ENCODE measurements at places on chromosomes 5 and 9.

GRCh38 chr9:113523421-113524141, 60.1 kb downstream of the RGS3 start:
- DNase-seq = no peak

GRCh38 chr9:22508790-22509189, 62.2 kb downstream of the DMRTA1 start:
- DNase-seq = no peak

GRCh38 chr5:74626386-74627222, 13.9 kb downstream of the ENC1 start:
- DNase-seq = peak; percentile 58

DNA sequence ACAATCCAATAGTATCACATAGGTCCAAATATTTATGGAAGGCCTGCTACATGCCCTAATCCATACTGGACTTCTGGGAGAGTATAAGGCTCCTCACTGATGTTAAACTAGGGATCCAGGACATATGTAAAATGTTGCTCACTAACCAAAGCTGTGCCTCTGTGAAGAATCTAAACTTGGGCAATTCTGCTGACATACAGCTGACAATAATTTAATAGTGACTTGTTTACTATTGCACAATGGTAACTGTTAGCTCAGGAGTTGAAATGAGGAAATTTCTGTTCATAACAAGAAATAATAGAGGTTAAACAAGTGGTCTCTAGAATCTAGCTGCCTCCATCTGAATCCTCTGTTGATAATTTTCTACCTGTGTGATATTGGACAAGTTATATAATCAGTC, 14.9 kb upstream of the CTXN3 start:
- no peak for DNase-seq

GRCh38 chr5:171137768-171138525, 171.1 kb upstream of the TLX3 start:
- DNase-seq = peak; percentile 49

DNA sequence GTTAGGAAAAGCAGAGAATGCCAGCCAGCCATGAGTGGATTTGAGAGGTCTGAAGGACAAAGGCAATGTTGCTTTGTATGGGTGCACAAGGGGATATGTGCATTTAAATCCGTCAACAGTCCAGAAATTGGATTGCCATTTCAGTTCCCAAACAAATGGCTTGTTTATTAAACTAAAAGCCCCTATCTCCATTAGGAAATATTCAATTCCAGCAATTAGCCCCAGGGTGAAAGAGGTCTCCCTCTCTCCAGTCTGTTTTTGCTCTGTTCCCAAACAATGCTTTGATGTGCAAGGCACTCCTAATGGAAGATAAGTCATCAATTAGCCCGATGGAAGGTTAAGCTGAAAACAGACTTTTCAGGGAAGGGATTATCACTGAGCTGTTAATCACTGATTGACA, 101.3 kb downstream of the C9orf152 start:
- DNase-seq = no peak

DNA sequence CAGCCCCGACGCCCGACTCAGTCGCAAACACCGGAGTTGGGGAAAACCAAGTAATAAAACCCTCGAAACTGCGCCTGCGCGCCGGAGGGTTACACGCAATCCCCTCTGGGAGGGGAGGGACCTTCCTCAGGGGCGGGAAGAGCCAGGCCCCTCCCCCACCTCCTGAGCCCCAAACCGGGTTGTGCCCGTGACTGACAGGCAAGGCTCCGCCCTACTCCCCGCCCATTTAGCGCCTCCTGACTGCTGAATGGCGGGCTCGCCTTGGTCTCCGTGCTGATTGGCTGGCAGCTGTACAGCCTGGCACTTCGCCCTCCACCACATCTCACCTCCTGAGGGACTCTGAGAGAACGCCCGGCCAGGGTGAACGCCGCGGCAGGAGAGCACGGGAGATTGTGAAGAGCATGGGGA, at the start of gene PRDM9:
Gene PRDM9 (plus strand): TSS at position 332 of the 408 bp plus-strand sequence. CDS start 1,425 bp downstream, outside the sequence.
- peak; percentile 7 for DNase-seq

DNA sequence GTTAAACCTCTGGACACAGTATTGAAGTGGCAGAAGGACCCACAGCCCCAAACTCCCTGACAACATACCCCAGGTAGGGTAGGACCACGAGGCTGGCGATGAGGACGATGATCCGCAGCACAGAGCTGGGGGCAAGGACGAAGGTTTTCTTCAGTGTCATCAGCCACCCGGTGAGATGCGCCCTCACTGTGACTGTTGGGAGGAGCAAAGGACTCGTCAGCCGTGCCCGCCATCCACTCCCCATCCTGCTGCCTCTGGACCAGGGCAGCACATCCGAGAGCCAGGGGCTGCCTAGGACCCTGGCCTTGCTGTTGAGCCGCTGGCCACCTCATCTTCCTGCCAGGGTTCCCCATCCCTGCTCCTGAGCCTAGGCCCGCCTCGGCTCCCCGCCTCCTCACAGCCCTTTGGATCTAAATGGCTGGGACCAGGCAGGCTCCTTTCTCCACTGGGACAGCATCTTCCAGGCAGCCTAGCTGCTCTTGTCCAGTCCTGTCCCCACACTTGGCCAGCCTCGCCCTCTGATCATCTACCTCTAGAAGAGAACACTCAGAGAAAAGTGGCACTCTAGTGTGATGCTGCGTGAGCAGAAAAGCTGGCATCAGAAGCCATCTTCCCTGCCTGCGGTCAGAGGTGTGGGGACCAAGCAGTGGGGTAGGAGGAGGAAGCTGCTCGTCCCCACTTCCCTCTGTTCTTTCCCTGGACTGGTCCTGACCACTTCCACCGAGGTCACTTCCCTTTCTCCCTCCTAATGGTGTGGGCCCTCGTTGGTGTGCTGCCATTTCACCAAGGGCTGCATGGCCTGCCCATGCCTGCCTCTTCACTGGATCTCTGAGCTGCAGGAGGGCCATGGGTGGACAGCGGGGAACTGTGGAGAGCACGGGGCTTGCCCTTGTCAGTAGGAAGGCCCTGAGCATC, 49.2 kb downstream of the OTULIN start:
- no peak for DNase-seq

GRCh38 chr5:1536322-1536845, 12.6 kb upstream of the LPCAT1 start:
- no peak for DNase-seq

DNA sequence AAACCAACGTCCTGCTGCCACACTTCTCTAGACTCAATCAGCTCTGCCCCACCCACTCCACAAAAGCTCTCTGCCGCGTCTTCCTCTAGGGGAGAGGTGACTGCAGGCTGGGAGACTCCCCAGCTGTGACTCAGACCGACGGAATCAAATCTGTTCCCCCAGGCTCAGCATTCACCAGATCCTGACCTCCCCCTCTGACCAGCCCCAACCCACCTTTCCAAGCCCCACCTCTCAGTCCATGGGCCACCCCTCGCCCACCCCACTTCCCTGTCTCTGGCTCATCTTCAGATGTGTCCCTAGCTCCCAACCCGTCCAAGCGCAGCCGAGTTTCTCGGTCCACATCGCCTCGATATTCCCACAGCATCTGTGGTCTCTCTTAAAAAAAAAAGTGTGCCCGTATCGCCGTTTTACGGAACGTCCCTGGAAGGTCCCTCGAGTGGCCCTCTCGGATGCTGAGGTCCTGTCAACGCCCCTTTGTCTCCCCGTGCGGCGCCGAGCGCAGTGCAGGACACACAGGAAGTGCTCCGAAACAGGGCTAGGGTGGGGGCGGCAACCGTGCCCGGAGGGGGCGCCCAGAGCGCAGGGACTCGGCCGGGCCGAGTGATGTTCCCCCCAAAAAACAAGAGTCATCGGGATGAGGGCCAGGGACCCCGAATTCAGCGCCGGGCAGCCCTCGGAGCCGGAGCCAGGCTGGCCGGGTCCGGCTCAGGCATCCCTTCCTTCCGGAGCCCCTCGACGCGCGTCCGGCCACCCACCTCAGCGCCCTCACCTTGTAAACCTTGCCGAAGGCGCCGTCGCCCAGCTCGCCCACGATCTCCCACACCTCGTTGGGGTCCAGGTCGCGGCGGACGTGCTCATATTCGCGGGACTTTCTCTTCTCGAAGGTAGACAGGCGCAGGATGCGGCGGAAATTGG, 649 bp downstream of the STK10 start:
- peak; percentile 69 for DNase-seq

DNA sequence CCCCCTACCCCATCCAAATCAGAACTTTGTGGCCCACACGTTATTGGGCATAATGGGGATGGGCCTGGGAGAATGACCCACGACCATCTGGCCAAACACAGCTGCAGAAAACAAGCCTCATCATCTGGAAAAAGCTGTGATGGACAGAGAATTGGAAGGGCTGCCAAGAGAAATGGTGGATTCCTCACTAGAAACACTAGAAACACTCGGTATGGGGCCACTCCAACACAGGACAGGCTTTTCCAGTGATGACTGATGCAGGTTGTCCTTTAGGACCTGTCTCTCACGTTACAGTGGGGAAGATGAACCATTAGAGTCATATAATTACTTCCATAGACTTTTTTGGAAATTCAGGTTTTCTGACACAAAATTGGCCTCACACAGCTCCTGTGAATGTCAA, 172.4 kb upstream of the TARS1 start:
- no peak for DNase-seq

DNA sequence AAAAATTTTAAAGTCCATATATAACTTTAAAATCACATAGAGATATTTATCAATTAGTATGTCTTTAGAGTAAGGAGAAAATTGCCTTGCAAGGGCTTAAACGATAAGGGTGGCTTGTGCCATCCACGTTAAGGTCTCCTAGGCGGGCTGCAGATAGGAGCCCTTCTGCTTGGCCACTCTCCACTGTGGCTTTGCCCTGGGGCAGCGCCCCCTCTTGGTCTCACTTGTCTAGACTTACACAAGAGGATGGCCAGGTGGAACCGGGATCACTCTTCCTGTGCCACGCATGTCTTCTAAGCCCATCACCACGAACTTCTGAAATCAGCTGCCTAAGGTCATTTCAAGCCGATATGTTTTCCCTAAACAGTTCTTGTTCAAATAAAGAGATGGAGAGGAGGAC, 2.9 kb downstream of the FPGS start:
- DNase-seq = peak; percentile 19

- no peak for DNase-seq
Measured at GRCh38 chr5:166497496-166498104, 1793.8 kb upstream of the WWC1 start.

DNA sequence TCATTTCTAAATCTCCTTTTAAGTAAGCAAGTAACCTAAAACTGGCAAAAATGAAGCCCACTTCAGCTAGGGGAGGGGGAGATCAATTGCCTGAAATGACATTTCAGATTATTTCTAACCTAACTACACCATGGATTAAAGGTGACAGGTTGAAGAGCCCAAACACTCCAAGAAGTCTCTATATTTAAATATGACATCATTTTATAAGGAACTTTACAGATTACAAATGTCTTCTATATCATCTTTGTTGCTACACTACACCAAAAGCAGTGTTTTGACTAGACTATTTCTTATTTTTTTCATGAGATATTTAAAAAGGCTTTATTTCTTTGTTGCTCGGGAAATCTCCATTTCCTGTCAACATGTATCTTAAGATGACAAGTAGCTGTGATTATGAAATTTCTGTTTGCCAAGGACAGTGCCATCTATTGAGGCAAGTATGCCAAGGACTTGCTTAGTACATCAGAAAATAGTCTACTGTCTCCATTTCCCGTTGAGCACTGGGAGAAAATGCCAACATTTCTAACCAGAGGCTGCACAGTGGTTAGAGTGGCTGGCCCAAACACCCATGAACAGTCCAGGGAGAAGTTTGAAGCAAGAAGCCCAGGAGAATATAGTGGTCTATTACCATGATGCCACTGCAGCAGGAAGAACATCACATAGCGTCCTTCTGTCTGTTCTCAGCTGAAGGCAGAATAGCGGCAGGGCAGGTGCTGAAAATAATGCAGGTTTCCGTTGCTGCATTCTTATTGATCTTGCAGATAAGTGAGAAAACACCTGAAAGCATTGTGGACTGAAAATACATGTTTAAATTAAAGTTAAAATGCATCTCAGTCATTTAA, 93.4 kb upstream of the ITGA2 start:
- DNase-seq = peak; percentile 20

All from fibroblast of skin of scalp (primary cell).